Activated CD4-positive, CD25-positive, alpha-beta regulatory T cell (primary cell): ENCODE measurements at places on chromosomes 16 and 17.

GRCh38 chr16:31215287-31216162, 1.4 kb downstream of the PYDC1 start:
- DNase-seq: no peak

DNA sequence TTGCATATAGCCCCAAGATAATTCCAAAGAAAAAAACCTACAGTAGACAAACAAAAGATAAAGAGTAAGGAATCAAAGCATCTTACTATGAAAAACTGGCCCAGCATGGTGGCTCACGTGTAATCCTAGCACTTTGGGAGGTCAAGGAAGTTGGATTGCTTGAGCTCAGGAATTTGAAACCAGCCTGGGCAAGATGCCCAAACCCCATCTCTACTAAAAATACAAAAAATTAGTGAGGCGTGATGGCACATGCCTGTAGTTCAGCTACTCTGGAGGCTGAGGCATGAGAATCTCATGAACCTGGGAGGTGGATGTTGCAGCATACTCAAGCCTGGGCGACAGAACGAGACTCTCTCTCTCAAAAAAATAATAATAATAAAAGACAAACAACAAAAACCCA, 764.7 kb upstream of the KIF2B start:
- DNase-seq: no peak

DNA sequence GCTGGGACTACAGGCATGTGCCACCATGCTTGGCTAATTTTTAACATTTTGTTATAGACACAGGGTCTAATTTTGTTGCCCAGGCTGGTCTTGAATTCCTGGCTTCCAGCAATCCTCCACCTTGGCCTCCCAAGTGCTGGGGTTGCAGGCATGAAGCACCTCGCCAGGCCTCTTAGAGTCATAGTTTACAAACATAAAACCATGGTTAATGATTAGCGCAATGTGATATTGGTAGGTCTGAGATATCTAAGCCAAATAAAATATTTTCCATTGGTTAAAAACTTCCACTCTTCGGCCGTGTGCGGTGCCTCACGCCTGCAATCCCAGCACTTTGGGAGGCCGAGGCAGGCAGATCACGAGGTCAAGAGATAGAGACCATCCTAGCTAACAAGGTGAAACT, 16.6 kb downstream of the TXNDC11 start:
- no peak for DNase-seq

DNA sequence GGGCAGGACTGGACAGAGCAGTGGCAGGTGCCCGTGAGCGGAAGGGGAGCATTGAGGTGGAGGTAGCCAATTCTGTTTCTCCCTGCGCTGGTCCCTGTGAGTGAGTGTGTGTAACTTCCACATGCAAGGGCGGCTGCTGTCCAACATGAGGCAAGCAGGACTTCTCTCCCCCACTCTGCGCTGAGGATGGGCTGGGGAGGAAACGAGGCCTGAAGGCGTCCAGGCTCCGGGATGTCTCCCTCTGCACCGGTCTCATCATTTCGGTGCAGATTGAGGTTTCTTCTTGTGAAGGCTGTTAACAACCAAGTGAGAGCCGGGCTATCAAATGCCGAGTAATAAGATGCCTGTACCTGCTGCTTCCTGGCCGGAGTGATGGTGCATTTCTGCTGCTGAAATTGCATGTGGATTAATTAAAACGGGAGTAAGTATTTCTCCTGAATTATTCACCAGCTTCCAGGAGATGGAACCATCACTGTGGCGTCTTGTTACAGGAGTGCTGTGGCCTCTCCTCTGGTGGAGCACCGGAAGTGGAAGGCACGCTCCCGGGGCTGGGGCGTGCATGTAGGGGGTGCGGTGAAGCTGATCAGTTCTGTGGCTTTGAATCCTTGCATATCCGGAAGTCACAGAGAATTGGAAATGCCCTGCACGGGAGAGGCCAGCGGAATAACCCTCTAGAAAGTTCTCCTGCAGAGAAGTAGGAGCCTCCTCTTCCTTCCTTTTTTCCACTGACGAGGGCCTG, 41.7 kb upstream of the MGAT5B start:
- no peak for DNase-seq

DNA sequence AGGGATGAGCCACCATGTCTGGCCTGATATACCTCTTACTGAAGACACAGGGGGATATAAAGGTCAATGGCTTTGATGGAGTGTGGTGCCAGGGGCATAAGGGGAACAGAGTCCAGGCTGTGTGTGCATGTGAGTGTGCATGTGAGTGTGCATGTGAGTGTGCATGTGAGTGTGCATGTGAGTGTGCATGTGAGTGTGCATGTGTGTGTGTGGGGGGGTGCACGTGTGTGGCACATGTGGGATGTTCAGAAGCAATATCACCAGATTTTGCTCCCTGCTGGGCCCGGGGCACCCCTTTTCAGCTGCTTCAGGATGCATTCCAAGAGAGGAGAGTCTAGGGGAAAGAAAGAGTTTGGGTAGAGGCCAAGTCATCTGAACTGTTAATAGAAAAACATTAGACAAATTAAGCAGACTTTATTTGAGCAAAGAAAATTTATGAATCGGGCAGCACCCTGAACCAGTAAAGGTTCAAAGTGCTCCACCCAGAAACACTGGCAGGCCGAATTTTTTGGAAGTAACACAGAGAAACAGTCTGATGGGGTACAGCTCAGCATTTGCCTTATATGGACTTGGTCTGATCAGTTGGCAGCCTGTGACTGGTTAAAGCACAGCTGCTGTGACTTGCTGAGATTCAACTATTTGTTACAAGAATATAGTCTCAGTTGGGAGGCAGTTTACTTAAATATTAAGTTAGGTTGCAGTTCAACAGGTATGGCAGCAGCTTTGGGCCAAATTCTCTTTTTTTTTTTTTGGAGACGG, 9.7 kb downstream of the CHST5 start:
- DNase-seq: no peak

DNA sequence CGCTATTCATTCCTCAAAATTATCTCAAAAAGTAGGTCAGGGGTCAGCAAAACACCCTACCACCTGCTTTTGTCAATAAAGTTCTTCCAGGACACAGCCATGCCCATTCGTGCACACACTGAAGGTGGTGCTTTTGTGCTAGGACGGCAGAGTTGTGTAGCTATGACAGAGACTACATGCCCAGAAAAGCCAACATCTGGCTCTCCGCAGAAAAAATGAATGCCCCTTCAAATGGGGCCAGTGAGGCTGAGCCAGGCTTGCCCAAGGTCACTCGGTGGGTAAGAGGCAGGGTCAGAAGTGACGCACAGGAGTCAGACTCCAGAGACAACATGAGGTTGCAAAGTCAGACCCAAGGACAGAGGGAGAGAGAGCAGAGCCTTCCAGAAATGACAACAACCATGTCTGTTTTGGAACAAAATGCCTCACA, 200.1 kb downstream of the XYLT1 start:
- DNase-seq: no peak

DNA sequence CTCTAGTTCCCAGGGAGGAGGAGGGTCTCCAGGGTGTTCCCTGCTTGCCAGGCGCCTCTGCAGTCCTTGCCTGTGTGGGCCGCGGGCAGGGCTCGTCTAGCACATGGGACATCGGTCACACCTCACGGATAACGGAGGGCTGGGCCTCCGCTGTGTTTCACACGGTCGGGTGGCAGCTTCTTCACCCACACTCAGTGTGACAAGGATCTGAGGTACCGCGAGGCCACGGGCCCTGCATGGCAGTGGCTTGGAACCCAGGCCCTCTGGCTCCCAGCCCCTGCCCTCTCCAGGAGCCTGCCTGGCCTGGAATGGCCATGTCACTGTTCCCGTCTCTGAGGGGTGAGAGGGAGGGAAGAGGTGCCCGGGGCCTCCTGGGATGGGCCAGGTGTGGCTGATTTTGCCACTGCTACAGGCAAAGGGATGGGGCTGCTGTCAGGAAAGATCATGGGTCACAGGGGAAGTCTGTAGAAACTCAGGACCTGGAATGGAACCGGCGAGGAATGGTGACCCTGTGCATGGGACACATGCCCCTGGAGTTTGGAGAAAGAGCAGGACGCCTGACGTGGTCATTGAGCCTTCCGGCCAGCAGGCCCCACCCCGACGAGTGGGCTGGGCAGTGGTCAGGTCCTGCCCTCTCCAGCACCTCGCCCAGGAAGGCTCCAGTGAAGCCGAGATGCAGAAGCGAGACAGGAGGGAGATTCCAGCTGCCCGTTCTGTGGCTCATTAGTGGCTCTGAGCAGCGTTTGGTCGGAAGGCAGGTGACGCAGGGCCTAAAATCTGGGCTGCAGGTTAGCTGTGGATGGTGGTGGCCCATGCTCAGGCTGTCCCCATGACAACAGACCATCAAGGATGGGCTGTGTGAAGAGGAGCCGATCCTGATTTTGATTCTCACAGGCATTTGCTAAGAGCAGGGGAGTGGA, 76.5 kb upstream of the GSE1 start:
- no peak for DNase-seq

GRCh38 chr17:56707312-56708219, 114.1 kb downstream of the NOG start:
- DNase-seq: no peak

GRCh38 chr16:50653633-50654519, 27.2 kb downstream of the SNX20 start:
- DNase-seq: no peak

- DNase-seq: no peak
These were observed 152.7 kb downstream of the RAB11FIP4 start for GRCh38 chr17:31544186-31544585.

DNA sequence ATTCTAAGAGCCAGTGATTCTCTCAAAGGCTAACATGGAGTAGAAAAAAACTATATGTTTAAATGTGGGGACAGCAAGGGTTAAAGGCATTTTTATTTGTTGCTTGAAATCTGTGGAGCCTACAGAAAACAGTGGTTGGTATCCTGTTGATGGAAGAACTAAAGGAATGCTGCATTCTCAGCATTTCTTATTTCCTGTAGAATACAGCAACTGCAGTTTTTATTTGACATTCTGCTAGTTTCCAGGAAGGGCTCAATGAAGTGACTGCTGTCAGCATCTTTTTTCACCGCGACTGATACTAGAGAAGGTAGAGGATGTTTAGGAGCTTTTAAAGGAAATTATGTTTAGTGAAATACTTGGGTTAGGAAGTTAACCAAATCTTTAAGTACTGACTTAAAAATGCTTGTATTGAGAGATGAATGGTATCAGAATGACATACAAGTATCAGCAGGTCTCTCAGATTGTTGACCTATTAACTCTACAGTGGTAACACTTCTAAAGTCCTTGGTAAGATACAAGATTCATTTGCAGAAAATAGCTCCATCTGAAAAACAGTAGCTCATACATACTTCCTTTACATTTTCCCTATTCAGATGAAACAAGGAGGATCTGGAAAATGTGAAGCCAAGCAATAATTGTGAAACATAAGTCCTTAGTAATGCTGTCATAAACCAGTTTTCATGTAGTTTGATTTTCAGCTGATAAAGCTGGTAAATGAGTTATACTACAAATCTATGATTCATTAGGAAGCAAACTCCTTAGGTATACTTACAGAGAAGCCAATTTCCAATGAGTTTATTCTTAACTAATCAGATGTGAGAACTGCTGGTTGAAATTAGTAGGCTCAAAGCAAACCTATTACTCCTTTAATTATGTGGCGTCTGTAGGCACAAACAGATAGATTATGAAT, 15.2 kb downstream of the CLTC start:
- DNase-seq: no peak

- DNase-seq: no peak
These were observed 39.2 kb upstream of the SLC12A3 start for GRCh38 chr16:56825826-56826225.

DNA sequence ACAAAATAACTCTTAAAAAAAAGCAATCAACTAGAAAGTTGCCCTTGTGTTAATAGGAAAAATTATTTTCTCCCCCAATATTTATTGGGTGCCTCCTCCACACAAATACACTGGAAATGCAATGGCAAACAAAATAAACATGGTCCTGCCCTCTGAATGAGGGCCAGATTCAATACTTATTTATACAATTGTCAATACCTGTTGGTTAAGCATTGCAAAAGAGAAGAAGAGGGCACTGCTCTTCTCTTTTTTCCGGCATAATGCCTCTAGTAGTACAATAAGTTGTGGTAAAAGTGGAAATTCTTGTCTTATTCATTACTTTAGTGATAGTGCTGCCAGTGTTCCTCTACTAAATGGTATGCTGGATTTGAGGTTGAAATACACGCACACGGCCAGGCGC, 22.5 kb upstream of the ALDH3A2 start:
- no peak for DNase-seq

- DNase-seq: no peak
These were observed 795 bp upstream of the HBM start for GRCh38 chr16:164827-165538.

DNA sequence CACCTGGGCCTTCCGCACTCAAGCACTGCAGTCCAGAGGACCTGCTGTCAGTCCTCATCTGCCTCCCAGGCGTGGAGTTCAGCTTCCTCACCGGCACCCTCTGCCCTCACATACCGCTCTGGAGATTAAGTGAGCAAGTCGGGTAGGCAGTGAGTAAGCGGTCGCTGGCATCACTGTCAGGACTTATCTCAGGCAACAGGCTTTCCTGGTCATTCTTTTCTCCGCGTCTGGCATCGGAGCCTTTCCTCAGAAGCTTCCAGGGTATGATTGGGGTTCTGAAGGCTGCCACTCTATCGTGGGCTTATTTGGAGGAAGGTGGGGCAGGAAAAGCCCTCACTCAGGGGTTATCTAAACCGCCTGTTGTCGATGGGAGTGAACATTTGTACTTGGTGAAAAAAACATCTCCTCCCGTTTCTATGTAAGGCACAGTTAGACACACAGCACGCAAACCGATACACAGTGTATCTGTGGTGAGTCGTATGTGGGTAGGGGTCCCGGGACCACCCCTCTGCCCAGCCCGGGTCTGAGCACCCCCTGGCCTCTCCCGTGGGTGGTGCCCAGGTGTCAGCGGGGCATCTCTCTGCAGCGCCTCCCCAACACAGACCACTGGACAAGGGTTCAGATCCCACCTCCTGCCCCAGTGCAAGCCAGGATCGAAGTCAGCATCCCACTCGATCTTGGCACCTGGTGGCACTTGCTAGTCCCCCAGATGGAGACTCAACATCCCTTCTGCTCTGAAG, 92.5 kb upstream of the PLCG2 start:
- no peak for DNase-seq

- no peak for DNase-seq
These were observed 209.3 kb downstream of the CHD9NB start for GRCh38 chr16:52843381-52843780.

GRCh38 chr17:73957564-73957963, 245.9 kb upstream of the RPL38 start:
- no peak for DNase-seq

GRCh38 chr16:79810449-79811189, 210.1 kb upstream of the MAF start:
- DNase-seq: no peak

- DNase-seq: no peak
These were observed 5.7 kb upstream of the TSPOAP1 start for GRCh38 chr17:58334256-58334655.

DNA sequence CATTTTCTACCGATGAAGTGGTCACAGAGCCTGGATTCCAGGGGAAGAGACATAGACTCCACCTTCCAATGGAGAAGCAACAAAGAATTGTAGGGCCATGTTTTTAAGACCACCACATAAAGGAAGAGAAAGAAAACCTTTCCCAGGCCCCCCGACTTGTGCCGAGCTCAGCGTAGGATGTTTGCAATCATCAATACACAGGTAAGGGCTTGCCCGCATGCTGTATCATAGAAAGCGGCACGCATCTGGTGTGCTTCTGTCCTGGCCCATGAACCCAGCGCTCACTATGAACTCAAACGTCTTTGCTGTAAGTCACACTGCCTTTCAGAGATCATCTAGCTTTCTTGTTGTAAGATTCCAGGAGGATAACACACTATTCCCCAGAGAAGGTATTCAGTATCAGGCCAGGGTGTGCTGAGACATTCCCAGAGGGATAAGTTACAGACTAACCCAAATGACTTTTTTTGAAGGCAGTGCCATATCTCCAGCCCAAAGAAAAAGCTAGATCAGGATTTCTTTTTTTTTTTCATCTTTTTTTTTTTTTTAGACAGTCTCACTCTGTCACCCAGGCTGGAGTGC, 79.5 kb upstream of the RPL38 start:
- DNase-seq: no peak
